ENCODE measurements at places on chromosomes 1 and 21. TPM values are rescaled to one million over a fixed set of nuclear protein-coding genes. Genes with fewer than 3 reads are reported as not detected.

Gene MMP23B
- total RNA-seq = 17.6 TPM

DNA sequence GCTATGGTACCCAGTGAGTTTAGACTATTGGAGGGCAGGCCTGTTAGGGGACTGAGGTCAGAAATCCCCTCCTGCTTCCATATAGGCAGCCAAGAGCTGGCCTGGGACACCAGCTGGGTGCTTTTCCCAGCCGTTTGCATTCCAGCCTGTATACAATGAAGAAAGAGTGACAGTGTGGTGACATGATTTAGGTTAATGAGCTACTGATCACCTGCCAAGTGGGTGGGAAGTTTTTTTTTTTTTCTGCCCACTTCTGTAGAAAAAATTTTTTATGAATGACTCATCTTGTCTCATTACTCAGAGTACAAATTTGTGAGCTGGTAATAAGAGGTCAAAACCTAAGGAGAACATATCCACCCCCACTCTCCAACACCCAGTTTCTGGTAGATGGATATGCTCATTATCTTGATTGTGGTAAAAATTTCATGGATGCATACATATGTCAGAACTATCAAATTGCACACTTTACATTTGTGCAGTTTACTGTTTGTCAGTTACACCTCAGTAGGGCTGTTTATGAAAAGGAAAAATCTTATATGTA, 16.4 kb upstream of the CGN start:
- DNase-seq = no peak

Gene NEK2
- total RNA-seq = not detected

Gene LRRC40
- total RNA-seq = 14.4 TPM

DNA sequence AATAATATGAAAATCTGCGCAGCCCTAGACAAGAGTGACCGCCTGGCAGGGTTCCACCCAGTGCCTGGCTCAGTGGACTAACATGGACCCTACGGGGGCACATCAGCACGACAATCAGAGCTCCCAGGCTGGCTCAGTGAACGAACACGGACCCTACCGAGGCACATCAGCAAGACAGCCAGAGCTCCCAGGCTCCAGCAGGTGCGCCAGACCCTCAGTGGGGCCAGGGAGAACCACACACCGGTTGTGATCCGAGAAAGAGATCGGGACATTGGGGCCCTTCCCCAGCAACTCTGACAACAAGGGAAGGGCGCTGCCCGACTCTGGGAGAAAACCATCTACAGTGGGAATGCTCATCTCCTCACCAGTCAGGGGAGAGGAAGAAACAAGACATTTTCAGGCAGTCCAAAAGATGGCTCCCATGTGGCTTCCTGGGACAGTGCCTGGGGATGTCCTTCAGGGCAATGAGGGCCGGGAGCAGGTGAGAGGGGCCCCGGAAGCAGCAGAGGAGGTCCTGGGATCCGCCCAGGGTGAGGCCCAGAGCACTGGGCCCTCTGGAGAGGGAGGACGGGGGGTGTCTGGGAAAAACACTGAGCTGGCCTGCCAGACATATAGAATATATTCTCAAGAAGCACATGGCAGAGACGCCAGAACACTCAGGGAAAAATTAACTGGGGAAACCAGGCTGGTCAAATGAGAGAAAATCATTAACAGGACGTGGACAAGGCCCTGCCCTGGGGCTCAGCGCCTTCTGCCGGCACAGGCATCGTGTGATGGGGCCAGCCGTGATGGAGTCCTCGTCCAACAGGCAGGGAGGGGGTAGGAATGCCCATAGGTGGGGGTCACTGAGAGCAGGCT, 4.8 kb downstream of the ARHGEF16 start:
- DNase-seq = no peak

- no peak for DNase-seq
Observed at GRCh38 chr1:230743899-230744298, 3.3 kb upstream of the CAPN9 start.
